ENCODE measurements at places on chromosomes 2 and 18.

GRCh38 chr2:127377262-127377661 lies 10.5 kb downstream of the MAP3K2 start:
- no peak for DNase-seq

DNA sequence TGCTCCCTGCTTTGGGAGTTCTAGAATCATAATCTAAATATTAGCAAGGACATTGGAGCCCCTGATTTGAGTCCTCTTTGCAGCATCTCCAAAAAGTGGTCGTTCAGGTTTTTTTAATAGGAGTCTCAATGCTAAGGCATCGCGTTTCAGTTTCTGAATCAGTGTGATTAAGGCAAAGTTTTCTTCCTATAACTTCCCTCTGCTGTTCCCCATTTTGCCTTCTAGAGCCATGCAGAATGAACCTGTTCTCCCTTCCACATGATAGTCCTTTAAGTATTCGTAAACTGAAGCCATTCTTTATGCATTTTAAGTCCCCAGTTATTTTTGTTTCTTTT lies 159.5 kb downstream of the PTGR3 start:
- no peak for DNase-seq

GRCh38 chr2:84052043-84052442 lies 407.0 kb downstream of the SUCLG1 start:
- no peak for DNase-seq

DNA sequence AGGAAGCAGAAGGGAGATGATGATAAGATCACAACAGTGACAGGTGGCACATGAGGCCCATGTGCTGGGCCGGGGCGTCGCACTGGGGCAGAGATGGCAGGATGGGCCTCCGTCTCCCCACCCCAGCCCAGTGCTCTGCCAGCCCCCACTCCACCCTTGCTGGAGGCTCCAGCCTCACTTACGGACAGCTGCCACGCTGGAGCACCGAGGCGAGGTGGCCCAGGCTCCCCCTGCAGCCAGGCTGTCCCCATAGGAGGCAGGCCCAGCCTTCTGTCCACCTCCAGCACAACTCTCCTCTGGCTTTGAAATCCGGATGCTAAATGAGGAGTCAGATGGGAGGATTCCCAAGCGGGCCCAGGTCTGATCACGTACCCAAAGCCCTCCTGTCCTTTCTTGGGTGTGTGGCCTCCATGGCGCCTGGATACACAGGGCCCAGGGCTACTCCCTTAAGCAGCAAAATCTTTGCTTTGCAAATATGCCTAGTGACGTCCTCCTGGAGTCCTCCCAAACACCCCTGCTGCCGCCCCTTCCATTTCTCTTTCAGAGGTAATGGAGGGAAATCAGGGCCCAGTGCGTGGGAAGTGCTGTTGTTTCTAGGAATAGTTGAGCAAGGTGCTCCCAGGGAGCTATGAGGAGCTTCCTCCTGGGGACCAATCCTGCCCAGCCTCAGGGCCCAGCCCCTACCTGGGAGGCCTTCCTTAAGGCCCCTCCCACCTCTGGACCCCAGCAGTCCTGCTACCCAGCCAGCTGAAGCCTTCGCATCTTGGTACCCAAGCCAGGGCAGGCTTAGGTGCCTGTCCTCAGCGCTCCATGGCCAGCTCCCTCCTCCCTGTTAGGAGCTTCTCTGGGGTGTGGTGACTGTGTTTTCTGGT lies 170.4 kb upstream of the MYCN start:
- DNase-seq, result no peak

DNA sequence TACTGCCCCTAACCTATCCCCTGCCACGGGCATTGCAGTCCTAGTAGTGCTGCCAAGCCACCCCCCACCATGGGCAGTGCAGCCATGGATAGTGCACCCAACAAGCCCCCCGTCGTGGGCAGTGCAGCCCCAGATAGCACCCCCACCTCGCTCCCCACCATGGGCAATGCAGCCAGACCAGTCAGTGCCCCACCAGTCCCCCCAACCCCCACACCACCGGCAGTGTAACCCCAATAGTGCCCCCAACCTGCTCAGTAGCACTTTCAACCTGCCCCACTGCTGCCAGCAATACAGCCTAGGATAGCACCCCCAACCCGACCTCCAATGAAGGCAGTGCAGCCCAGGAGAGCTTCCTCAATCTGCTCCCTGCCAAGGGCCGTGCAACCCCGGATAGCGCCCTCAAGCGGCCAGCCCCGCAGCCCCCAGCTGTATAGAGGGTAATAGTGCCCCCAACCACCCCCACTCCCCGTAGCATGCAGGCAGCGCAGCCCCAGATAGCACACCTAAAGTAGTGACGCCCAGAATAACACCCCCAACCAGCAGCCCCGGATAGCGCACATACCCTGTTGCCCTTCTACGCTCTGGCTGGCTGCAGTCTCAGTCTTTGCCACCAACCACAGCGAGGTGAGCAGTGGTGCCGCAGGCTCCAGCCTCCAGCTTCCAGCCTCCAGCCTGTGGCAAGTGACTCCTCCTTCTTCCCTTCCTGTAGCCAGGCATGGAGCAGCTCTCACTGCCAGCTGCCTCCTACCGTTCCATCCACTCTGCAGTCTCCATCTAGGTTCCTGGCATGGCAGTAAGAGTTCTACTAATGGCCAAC lies 45.4 kb upstream of the ANKRD62 start:
- DNase-seq, result no peak

DNA sequence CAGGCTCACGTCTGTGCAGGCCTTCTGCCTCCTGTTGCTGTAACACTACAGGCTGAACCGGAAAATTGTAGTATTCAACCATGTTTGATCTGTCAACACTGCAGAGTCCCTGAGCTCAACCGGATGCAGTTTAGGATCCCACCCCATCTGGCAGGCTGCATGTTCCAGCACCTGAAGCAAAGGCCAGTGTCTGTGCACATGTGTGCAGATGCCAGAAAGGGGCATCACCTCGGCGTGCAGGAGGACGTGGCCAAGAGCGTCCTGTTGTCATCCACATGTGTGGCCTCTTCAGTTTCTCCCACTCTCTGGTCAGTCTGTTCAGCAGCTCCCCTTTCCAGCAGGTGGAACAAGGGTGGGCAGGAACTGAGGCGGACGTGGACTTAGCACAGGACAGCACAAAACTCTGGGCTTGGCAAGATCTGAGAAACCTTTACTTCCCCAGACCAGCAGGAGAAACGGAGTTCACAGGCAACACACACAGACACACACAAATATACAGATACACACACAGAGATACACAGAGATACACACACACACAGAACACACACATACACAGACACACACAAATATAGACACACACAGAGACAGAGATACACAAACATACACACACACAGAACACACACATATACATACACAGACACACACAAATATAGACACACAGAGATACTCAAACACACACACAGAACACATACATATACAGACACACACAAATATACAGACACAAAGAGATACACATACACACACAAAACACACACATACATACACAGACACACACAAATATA lies 111.3 kb downstream of the NDUFA10 start:
- DNase-seq, result no peak

GRCh38 chr2:169729274-169729605 lies 4.4 kb upstream of the KLHL23 start:
- DNase-seq, result no peak

DNA sequence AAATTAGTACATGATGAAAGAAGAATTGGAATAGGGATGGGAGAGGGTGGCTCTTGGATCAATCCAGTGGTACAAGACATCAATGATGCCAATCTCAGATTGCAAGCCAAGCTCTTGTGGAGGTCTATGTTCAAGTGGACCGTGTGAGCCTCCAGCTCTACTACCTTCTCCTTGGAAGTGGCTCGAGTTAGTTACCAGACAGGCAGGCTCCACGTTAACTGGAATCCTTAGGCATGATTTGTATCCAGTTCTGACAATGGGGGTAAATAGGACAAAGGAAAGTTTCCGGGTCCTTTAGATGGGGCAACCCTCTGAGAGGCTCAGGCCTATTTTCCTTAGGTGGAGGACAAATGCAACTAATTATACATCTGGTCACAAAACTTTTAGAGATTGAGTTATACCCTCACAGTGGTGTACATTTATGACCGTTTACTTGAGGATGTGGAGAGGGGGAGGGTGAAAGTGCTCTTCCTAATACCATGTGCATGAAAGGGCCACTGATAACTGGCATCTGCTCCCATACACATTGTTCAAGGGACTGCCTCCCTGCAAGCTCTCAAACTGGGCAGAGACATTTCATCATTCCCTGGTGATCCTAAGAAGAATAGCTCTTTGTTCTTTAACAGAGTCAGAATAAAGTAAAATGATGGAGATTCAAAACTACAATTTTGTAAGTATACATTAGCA lies 180.2 kb downstream of the SOCS6 start:
- no peak for DNase-seq

- DNase-seq, result no peak
Measured at GRCh38 chr2:35255826-35256225, 1099.8 kb upstream of the CRIM1 start.

- DNase-seq, result no peak
Measured at GRCh38 chr2:191049728-191050639, 36.0 kb upstream of the STAT1 start.

- DNase-seq, result no peak
Measured at GRCh38 chr2:208069186-208069585, 43.9 kb upstream of the PLEKHM3 start.

DNA sequence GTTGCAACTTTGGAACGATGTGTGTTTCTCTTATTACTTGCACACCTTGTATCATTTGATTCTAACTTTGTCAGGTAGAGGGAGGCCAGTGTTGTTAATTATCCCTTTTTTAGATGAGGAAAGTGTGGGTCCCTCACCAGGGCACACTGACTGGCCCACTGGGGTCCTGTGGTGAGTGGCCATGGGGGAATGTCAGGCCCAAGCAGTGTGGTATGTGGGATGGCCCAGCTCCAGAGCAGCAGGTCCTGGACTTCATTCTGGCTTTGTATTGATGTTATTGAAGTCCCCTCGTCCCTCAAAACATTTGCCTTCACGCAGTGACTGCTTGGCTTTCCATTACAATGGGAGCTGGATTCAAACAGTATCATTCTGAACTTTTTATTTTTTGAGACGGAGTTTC lies 11.7 kb downstream of the NCK2 start:
- no peak for DNase-seq

- DNase-seq, result no peak
Measured at GRCh38 chr2:159614534-159615366, 1.6 kb downstream of the BAZ2B start.

DNA sequence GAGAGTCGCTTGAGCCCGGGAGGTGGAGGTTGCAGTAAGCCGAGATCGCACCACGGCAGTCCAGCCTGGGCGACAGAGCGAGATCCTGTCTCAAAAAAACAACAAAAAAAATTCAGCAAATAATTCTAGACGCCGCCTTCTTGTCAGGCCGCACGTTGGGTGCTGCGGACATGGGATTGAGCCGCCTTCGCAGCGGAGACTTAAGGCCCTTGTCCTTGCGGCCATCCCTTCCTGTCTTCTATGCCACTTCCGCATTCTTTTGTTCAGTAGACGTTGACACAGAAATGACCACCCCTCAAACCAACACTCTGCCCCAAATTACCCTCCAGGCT lies 15.8 kb downstream of the PTPN18 start:
- DNase-seq, result no peak

GRCh38 chr2:12167525-12168317 lies 421.3 kb downstream of the LPIN1 start:
- no peak for DNase-seq

DNA sequence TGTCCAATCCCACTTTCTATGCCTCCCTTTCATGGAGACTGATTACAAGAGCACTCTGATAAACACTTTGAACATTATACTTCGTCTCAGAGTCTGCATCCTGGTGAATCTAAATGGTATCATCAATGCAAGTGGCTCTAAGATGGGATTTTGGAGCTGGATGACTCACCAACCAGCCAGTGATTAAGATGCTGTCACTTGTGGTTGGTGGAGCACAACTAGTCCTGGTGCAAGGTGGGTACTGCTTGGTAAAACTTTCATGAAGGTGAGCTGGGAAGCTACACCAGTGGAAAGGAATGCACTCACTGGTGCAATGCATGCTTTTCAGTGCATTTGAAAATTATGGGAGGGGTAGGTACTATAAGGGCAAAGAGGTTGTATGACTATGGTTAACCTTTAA lies 137.7 kb upstream of the TRIB2 start:
- no peak for DNase-seq

- DNase-seq, result no peak
Measured at GRCh38 chr18:65091744-65092329, 659.0 kb upstream of the CDH7 start.

DNA sequence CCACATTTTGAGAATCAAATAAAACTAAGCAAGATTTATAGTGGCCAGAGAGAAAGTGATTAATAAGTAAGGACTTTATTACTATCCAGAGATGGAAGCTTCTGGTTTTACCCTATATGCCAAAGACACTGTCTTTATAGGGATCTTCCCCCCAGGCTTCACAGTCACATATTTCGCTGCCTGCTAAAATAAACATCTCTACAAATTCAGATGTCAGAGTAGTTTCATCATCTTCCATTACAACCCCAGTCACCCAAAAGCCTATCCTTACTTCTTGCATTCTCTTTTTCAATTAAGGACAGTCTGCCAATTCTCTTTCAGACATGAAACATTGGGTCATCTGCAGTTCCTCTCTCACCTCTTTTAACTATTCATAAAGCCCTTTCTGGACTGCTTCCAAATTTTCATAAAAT lies 28.3 kb downstream of the CREB1 start:
- no peak for DNase-seq
